ENCODE measurements at places on chromosomes 6 and 20. TPM values are rescaled to one million over a fixed set of nuclear protein-coding genes. Genes with fewer than 3 reads are reported as not detected.

DNA sequence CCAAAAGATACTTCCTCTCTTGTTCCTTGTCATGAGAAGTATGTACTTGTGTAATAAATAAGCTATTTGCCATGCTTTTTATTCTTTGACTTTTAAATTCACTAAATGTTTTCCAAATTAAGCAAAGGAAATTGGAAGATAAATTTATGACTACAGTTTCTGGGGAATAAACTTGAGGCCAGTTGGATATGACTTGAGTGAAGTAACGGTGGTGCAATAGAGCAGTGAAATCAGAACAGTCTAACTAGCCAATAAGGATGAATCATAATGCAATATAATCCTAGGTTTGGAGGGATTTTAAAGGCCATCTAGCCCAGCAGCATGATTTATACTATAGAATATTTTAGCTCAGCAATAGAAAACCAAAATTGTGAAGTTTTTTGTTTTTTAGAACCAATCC lies 183.8 kb upstream of the TCF21 start:
- H3K27ac ChIP-seq = no peak overlapping the region
- H3K27me3 ChIP-seq = no peaks in the 10 kb centered on the region
- H3K36me3 ChIP-seq = no peaks in the 10 kb centered on the region
- DNase-seq = no peak

Gene DEFB112
- not detected for polyA plus RNA-seq

DNA sequence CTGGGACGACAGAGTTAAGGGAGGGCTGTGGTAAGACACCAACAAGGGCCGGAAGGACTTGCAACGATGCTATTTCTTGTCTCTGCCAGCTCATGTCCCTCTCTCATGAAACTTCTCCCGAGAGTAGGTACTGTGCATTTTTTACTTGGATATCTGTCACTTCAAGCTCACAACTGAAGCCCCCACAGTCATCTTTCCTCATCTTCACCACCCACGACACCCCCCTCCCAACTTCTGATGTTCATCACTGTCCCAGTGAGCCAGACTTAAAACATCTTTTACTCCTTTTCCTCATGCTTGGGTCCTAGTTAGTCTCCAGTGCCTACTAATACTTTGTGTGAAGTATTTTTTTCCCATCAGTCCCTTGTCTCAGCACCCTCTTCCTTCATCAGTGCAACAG lies 34.6 kb upstream of the SRPK1 start:
- no peaks in the 10 kb centered on the region for H3K36me3 ChIP-seq
- H3K4me1 ChIP-seq = no peaks in the 10 kb centered on the region
- no peak overlapping the region for H3K27ac ChIP-seq

Gene ADNP
- 12.0 TPM for polyA plus RNA-seq

DNA sequence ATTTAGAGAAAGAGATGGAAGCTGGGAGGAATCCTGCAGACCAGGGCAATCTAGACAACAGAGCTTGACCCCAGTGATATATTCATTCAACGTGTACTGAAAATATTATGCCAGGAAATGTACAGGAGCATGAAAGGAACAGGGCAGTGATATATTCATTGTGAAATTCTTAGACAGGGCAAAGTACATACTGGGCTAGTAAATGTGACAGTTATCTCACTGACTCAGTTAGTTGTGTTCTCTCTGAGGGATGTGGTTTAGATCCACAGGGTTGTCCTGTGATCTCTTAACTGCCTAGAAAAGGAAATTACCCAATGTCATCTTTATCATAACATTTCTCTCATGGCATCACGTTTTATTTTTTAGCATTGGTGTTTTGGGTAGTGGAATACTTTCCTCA lies 891.3 kb downstream of the EYS start:
- no peak for DNase-seq
- no peaks in the 10 kb centered on the region for H3K4me1 ChIP-seq
- no peaks in the 10 kb centered on the region for H3K36me3 ChIP-seq
- H3K27me3 ChIP-seq = no peaks in the 10 kb centered on the region
- no peak overlapping the region for H3K27ac ChIP-seq
- H3K4me3 ChIP-seq = no peak overlapping the region

Gene SPEF1
- not detected for polyA plus RNA-seq

Measured in sigmoid colon (tissue), 7 donors.